ENCODE measurements at places on chromosomes 5 and 9. TPM values are rescaled to one million over a fixed set of nuclear protein-coding genes. Genes with fewer than 3 reads are reported as not detected.

IFNA2 gene
- not detected for total RNA-seq

CDH6 gene
- not detected for total RNA-seq

FAM200C gene
- total RNA-seq, result 0.88 TPM

C5orf34 gene
- total RNA-seq, result 9.8 TPM

GABRA1 gene
- total RNA-seq, result not detected

TRUB2 gene
- 22.3 TPM for total RNA-seq

GNAQ gene
- total RNA-seq, result 17.6 TPM

CYLC2 gene
- total RNA-seq, result not detected

ANKRD20A1 gene
- not detected for total RNA-seq

LAMC3 gene
- total RNA-seq, result 0.06 TPM

PCDHA1 gene
- not detected for total RNA-seq

All from activated CD8-positive, alpha-beta memory T cell treated with anti-CD3 and anti-CD28 coated beads, Interleukin-2, amount 10 ng/mL, durations not matched to agents 7 days and 5 days (primary cell).